ENCODE measurements at places on chromosomes 3 and 15.

- DNase-seq = no peak
Observed at GRCh38 chr15:80501476-80501875, 97.3 kb downstream of the ARNT2 start.

GRCh38 chr3:176926688-176927087 is 270.6 kb downstream of the TBL1XR1 start:
- DNase-seq = no peak

- DNase-seq = no peak
Observed at GRCh38 chr3:161412123-161412522, 40.8 kb upstream of the SPTSSB start.

- no peak for DNase-seq
Observed at GRCh38 chr15:60546744-60547143, 67.8 kb upstream of the ICE2 start.

GRCh38 chr3:19149368-19149767 is 1.1 kb downstream of the KCNH8 start:
- DNase-seq = no peak

DNA sequence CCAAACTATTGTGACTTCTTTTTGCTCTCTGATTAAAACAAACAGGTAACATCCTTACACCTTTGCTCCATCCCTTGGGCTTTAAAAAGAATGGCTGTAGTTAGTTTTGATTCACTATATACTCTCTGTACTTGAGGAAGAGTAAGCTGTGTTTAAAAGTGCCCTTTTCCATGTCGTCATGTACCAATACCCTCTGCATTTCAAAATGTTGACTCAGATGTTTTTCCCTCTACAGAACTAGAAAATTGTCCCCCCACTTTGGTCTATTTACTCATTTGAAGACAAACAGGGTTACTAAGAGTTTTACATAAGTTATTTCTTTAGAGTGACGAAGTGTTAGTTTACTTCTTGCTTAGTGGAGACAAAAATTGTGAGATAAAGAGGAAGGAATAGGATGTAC is 62.7 kb downstream of the TASOR start:
- DNase-seq = no peak

- no peak for DNase-seq
Observed at GRCh38 chr3:154191520-154191919, 70.3 kb downstream of the ARHGEF26 start.

DNA sequence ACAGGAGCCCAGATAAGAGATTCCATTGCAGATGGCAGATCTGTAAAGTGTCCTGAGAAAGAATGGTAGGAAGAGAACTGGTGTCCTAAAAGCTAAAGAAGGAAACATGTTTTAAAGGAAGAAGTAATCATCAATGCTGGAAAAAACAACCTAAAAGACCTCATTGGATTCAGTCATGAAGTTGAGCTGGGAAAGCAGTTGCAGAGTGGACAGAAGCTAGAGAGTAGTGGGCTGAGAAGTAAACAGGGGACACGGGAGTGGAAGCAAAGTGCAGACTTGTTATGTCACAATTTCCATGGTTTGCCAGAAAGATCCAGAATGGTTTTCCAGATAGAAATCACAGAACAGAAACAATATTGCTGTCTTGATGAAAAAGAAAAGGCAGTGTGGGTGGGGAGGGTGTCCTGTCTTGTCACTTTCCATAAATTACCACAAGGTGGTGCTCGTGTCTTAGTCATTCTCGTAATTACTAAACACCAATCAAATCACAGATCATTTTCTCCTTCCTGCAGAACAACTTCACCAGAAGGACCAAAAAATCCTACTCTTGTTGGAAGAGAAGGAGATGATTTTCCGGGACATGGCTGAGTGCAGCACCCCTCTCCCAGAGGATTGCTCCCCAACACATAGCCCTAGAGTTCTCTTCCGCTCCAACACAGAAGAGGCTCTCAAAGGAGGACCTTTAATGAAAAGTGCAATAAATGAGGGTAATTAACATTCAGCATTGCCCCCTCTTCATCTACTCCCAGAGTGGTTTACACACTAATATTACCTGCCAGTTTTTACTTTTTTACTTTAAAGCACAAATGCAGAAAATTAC is 64.5 kb downstream of the KLHL25 start:
- no peak for DNase-seq

GRCh38 chr15:72503147-72503546 is 29.0 kb downstream of the ARIH1 start:
- DNase-seq = no peak

GRCh38 chr3:34725774-34726173 is 913.6 kb upstream of the ARPP21 start:
- no peak for DNase-seq

DNA sequence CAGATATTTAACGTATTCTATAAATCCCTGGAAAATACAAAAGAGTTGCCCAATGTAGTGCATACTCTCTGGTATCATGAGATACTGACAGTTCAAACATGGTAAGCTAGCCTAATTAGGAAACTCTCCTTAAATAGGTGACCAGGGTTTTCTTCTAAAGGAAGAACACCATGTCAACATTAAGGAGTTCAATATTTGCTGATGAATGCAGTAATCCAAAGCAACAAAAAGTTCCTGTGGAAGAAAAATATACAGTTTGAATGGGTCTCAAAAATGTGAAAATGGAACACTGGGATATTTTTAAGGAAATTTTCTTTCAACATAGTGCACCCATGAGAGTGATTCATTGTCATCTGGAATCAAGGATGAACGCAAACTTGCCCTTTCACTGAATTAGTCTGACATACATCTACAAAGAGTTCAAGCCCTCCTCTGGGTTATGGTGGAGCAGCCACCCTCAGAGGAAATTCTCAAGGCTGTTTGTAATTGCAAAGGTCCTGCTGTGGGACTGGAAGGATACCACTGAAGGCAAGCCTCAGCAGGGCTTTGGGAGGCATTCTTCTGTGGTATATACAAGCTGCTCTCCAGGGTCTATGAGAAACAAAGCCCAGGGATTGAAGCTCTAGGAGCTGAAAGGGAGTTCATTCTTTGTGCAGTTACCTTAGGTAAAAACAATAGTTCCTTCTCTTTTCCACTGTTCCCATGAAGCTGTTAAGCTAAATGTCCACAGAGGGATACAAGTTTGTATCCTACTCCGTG is 700.3 kb downstream of the TUSC7 start:
- DNase-seq = no peak

- DNase-seq = no peak
Observed at GRCh38 chr3:58539626-58540025, 2.6 kb upstream of the ACOX2 start.

DNA sequence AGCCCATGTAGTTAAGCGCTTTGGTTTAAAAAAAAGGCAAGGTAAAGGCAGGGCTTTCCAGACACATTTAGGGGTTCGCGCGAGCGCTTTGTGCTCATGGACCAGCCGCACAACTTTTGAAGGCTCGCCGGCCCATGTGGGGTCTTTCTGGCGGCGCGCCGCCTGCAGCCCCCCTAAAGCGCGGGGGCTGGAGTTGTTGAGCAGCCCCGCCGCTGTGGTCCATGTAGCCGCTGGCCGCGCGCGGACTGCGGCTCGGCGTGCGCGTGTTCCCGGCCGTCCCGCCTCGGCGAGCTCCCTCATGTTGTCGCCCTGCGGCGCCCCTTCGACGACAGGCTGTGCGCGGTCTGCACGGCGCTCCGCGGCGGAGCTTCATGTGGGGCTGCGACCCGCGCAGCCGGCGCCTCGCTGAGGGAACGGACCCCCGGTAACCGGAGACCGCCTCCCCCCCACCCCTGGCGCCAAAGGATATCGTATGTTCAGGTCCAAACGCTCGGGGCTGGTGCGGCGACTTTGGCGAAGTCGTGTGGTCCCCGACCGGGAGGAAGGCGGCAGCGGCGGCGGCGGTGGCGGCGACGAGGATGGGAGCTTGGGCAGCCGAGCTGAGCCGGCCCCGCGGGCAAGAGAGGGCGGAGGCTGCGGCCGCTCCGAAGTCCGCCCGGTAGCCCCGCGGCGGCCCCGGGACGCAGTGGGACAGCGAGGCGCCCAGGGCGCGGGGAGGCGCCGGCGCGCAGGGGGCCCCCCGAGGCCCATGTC is 927 bp downstream of the SMAD6 start:
- DNase-seq = no peak
